Amniotic epithelial cell (primary cell): ENCODE measurements at places on chromosomes 4 and X.

GRCh38 chr4:125704726-125705125 lies 390.0 kb downstream of the FAT4 start:
- peak; percentile 63 for DNase-seq

- peak; percentile 74 for DNase-seq
Measured at GRCh38 chrX:63250253-63250868, 100.8 kb downstream of the SPIN4 start.

- no peak for DNase-seq
Measured at GRCh38 chrX:120813982-120814381, 61.7 kb downstream of the CT47B1 start.

- DNase-seq: no peak
Measured at GRCh38 chr4:4344915-4345527, 41.9 kb upstream of the NSG1 start.

- no peak for DNase-seq
Measured at GRCh38 chr4:177348348-177348747, 38.7 kb downstream of the NEIL3 start.

DNA sequence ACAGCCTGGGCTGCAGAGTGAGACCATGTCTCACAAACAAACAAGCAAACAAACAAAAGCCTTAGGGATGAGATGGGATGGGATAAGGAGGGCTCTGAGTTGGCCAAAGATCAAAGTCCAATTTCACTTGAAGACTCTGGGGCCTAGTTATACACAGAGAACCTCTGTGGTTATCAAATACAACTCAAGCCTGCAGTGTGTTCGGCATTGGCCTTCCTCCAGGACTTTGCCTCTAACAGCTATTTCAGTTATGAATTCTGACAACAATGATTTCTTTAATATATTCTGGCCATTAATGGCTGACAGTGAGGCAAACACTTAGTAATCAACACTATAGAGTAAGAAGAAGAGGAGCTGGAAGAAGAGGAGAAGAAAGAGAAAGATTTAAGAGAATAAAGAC lies 171.1 kb downstream of the PDGFRA start:
- no peak for DNase-seq

- no peak for DNase-seq
Measured at GRCh38 chr4:105568584-105568983, 16.2 kb downstream of the ARHGEF38 start.

DNA sequence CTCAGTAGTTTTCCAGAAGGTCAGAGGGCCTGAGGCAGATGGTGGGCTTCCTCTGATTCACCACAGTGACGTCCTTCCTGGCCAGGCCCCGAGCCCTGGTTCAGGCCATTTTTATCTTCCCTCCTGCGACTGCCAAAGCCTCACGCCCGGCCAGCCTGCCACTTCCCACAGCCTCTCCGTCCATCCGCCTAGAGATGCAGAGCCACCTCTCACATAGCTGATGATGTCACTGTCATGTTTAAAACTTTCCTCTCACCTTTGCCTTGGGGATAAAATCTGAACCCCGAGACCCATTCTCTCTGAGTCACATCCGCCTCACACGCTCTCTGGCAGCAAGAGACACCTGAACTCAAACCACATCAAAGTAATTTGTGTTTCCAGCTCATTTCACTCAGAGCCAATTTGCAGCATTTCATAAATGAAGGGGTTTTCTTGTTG lies 175.3 kb downstream of the QDPR start:
- no peak for DNase-seq

- DNase-seq: peak; percentile 7
Measured at GRCh38 chrX:135973025-135973547, 702 bp downstream of the MMGT1 start.

- DNase-seq: no peak
Measured at GRCh38 chrX:20456971-20457370, 190.3 kb upstream of the RPS6KA3 start.

DNA sequence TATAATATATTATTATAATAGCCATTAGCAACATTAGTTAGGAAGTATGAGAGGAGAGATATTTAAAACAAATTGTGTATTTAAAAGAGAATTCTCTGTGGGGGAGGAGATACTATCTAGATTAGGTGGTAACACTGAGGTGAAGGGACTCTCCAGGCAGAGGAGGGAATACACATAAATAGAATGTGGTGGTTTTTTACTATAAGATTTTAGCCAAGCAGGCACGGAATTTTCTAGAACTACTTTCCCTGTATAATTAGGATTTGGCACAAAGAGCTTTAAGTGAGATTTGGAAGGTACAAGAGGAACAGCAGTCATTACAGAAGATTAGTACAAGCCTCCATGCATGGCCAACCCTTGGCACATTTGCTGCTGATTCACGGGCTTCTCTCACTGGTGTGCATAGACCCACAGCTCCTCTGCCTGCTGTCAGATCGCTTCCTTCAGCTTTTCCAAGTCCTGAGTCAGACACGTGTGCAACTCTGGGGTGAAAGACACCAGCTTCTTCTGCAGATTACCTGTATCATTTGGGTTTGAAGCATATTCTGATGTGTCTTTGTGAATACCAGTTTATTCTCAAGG lies 685.5 kb downstream of the KCTD8 start:
- no peak for DNase-seq

GRCh38 chrX:85592980-85593379 lies 213.5 kb upstream of the POF1B start:
- no peak for DNase-seq

DNA sequence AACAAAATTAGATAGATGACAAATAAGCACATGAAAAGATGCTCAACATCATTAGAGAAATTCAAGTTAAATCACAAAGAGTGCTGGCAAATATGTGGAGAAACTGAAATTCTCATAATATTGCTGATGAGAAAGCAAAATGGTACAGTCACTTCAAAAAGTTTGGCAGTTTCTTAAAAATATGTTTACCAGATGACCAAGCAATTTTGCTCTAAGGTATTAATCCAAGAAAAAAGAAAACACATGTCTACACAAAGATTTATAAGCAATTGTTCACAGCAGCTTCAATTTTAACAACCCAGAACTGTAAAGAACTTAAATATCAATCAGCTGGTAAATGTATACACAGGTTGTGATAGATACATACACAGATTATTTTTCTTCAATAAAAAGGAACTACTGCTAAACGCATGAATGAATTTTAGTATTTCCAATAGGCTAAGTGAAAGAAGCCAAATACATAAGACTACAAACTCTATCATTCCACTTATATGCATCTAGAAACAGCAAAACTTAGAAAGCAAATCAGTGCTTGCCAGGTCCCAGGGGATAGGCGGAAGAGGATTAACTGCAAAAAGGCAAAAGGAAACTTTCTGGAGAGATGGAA lies 11.7 kb downstream of the OTUD4 start:
- DNase-seq: no peak

- DNase-seq: peak; percentile 17
Measured at GRCh38 chr4:102172341-102172740, 172.9 kb downstream of the SLC39A8 start.

DNA sequence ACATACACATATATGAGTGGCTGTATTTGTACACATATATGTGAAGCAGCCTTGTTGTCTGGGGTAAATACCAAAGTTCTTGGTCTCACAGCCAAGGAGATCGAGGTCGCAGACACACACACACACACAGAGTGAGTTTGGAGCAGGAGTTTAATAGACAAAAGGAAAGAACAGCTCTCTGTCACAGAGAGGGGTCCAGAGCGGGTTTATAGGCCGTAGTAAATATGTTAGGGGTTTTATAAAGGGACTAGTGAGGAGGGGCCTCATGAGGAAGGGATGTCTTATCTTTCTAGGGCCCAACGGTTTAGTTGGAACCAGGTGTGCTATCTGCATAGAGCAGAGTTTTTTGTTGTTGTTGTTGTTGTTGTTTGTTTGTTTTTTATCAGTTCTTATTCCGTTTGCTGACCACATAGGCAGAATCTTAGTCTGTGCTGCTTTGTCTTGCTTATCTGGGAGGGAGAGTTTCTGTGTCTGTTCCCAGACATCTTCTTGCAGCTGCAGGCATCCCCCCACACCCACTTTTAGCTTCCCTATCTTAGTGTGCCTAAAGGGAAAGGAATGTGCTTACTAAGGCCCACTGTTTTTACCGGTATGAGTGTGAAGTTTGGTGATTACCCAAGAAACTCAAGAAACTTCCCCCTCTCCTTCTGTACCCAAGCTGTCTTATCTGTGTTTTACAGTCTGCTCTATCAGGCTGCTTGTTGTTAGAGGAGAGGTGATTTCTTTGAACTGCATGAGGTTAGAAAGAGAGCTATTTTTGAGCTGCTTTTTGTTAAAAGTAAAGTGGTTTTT lies 91.9 kb downstream of the TENT5D start:
- DNase-seq: peak; percentile 50

DNA sequence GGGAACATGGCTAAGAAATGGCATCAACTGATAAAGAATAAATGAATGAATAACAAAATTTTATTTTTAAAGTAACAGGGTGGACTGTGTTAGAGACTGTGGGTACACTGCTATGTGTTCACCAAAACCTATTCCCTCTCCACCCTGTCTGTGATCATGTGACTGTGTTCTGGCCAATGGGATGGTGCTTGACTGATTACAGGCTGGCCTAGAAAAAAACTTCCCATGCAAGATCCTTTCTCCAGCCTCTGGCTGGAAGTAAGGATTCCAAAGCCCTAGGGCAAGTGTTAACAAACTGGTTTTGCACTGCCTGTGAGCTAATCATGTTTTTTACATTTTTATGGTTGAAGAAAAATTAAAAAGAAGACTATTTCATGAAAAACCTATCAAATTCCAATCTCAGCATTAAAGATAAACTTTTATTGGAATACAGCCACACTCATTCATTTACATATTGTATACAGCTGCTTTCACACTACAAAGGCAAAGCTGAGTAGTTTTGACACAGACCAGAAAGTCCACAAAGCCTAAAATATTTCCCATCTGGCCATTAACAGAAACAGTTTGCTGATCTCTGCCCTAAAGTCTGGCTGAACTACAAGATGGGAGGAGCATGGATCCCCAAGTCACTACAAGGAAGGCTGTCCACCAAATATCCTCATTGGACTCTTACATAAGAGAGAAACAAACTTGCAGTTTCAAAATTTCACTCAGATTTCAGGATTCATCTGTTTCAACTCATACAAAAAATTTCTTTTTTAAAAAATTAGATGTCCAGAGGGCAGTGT lies 133.2 kb downstream of the ARHGAP6 start:
- no peak for DNase-seq

- no peak for DNase-seq
Measured at GRCh38 chrX:2595258-2595657, 94.5 kb upstream of the DHRSX start.

DNA sequence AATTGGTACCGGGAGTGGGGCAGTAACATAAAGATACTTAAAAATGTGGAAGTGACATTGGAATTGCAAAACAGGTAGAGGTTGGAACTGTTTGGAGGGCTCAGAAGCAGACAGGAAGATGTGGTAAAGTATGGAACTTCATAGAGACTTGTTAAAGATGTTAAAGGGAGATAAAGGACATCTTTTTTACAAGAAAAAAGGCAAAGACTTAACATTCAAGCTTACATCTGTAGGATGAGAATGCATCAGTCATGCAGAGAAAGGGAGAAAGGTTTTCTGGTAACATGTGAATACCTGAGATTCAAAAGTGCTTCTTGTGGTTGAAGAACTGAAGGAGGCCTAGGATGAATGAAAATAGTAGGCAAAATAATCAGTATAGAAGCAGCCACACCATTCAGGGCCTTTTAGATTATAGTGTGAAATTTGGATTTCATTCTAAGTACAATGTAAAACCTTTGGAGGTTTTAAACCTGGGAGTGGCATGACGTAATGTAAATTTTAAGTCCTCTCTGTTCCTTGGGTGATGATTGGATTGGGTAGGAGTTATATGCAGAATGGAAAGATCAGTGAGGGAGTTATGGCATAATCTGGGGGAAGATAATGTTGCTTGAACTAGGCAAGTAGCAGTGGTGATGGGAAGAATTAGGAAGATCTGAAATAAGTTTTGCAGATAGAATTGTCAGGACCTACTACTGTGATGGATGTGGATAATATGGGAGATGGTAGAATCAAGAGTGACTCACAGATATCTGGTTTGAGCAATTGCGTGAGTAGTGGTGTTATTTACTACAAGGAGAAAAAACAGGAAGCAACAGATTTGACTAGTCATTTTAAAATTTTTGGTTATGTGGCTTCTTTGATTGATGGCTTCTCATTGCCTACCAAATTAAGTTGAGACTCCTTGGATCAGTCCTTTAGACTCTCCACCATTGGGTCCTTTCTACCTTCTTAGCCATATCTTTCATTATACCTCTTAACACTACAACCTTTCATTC lies 138.7 kb downstream of the VSIG4 start:
- no peak for DNase-seq

GRCh38 chr4:137703195-137703594 lies 170.9 kb upstream of the PCDH18 start:
- no peak for DNase-seq

GRCh38 chrX:153968754-153969124 lies 2.9 kb downstream of the HCFC1 start:
- DNase-seq: no peak

GRCh38 chr4:161121451-161121850 lies 1042.3 kb downstream of the FSTL5 start:
- DNase-seq: peak; percentile 31

DNA sequence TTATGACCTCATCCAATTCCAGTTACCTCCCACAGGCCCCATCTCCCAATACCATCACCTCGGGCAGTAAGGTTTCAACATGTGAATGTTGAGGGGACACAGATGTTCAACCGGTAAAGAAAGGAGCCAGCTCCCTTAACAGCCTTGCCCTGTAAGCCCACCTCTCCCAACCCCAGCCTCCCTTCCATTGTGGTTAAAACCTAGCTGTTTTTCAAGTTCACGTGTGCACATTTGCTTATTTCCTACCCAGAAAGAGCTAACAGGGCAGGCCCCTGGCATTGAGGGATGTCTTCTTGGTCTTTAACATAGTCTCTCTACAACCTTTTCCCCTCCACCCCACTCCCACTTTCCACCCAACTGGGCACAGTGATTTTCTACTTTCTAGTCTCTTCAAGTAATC lies 385.7 kb downstream of the FBXW7 start:
- no peak for DNase-seq

DNA sequence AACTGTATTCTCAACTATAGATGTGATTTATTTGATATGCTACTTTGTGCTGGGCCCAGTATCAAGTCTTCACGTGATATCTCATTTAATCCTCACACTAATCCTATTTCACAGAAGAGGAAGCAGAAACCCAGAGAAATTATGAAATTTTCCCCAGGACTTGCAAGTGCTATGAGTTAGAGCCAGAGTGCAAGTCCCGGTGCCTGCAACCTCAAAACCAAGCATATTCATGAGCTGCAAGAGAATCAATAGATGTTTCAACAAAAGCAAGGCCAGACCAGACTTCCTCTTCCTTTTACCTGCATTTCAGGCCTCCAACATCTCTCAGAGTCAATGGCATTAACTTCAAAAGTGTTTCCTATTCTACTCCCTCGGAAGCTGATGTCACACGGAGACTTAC lies 92.2 kb upstream of the GATB start:
- peak; percentile 59 for DNase-seq

GRCh38 chr4:772776-773175 lies 53.2 kb downstream of the CPLX1 start:
- no peak for DNase-seq

DNA sequence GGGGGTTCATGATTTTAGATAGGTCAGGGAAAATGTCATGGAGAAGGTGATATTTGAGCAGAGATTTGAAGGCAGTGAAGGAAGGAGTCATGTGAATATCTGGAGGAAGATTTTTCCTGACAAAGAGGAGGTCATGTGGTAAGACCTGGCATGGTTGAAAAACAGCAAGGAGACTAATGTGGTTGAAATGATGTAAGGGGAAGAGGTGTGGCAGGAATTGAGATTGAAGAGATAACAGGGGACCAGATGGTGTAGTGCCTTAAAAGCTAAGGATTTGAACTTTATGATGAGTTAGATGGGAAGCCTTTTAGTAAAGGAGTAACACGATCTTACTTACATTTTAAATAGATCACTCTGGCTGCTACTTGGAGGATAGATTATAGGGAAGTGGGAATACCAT lies 210.9 kb downstream of the RTL9 start:
- no peak for DNase-seq
